MM.1S (cell line): ENCODE measurements at places on chromosomes 4 and X.

GRCh38 chrX:51737091-51737490 lies 6.2 kb upstream of the GSPT2 start:
- no peak for DNase-seq
- H3K4me3 ChIP-seq = no peak overlapping the region
- no peaks in the 10 kb centered on the region for H3K27me3 ChIP-seq
- H3K4me1 ChIP-seq = no peaks in the 10 kb centered on the region
- no peak overlapping the region for H3K27ac ChIP-seq
- no peaks in the 10 kb centered on the region for H3K36me3 ChIP-seq

GRCh38 chr4:160202802-160203201 lies 1099.9 kb downstream of the RAPGEF2 start:
- no peak overlapping the region for H3K4me3 ChIP-seq
- H3K4me1 ChIP-seq = no peaks in the 10 kb centered on the region
- DNase-seq = no peak

DNA sequence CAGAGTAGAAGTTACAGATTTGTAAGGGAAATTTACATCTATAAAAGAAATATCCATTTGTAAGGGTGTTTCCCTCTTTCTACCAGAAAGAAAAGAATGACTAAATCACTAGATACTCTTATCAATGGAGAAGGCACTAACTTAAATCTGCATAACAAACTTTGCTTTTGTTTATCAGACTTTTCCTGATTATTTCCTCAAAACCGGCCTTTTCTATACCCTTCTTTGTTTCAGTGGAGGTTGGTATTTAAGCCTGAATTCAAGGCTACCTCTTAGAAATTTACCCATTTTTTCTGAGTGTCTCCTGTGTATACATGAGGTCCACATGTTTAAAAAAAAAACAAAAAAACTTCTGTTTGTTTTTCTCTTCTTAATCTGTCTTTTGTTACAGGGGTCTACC lies 80.4 kb upstream of the GRPR start:
- H3K27ac ChIP-seq = no peak overlapping the region
- no peak overlapping the region for H3K4me3 ChIP-seq
- H3K4me1 ChIP-seq = no peaks in the 10 kb centered on the region
- H3K27me3 ChIP-seq = no peaks in the 10 kb centered on the region

- no peaks in the 10 kb centered on the region for H3K36me3 ChIP-seq
- H3K27me3 ChIP-seq = no peaks in the 10 kb centered on the region
- H3K4me1 ChIP-seq = no peaks in the 10 kb centered on the region
- no peak overlapping the region for H3K4me3 ChIP-seq
Measured at GRCh38 chr4:54498661-54499111, 159.1 kb upstream of the KIT start.

GRCh38 chr4:11155208-11155867 lies 273.4 kb downstream of the HS3ST1 start:
- no peaks in the 10 kb centered on the region for H3K27me3 ChIP-seq
- H3K27ac ChIP-seq = no peak overlapping the region
- no peak for DNase-seq
- no peaks in the 10 kb centered on the region for H3K36me3 ChIP-seq

DNA sequence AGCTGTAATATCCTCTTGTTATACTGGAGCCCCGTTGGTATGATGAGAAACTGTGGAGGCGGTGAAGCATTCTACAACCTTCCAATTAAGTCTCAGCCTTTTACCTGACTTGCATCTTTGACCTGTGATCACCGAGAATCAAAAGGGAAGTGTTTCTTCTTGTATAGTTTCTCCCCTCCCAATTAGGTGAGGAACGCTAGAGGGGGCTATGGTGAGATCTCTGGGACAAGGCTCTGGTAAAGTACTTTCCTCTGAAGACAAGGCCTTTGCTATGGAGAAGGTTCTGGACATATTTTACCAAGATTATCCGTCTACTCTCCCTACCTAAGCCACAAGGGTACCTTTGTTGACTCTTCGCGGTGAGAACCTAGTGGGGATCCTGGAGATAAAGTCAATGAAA lies 111.3 kb downstream of the CBLL2 start:
- H3K36me3 ChIP-seq = no peaks in the 10 kb centered on the region
- H3K27me3 ChIP-seq = no peaks in the 10 kb centered on the region
- DNase-seq = no peak
- no peak overlapping the region for H3K27ac ChIP-seq

- H3K4me3 ChIP-seq = no peak overlapping the region
- DNase-seq = no peak
- no peak overlapping the region for H3K27ac ChIP-seq
- H3K36me3 ChIP-seq = no peaks in the 10 kb centered on the region
Measured at GRCh38 chr4:3611778-3612177, 79.6 kb upstream of the LRPAP1 start.

- no peak overlapping the region for H3K4me3 ChIP-seq
- no peak for DNase-seq
- H3K27ac ChIP-seq = no peak overlapping the region
- no peaks in the 10 kb centered on the region for H3K36me3 ChIP-seq
- H3K27me3 ChIP-seq = no peaks in the 10 kb centered on the region
- H3K4me1 ChIP-seq = no peaks in the 10 kb centered on the region
Measured at GRCh38 chrX:5807181-5807580, 421.5 kb downstream of the NLGN4X start.

DNA sequence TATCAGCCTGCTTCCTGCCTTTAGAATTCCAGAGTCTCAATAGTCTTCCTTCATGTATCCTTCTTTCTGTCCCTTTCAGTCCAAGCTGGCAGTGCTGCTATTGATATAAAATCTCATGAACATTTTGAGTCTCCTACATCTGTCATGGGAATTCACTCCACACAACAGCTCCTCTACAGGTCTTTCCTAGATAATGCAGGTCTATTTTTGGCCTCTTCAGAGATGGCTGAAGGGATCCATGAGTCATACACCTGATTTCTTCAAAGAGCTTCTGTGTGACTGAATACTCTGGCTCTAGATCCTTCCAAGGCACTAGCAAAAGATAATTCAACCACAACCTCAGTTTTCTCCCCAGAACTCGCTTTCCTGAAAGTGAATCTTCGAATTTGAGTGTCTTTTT lies 115.4 kb downstream of the STPG2 start:
- no peak for DNase-seq
- H3K27me3 ChIP-seq = no peaks in the 10 kb centered on the region
- no peaks in the 10 kb centered on the region for H3K4me1 ChIP-seq
- no peak overlapping the region for H3K27ac ChIP-seq
- H3K4me3 ChIP-seq = no peak overlapping the region
- H3K36me3 ChIP-seq = no peaks in the 10 kb centered on the region

DNA sequence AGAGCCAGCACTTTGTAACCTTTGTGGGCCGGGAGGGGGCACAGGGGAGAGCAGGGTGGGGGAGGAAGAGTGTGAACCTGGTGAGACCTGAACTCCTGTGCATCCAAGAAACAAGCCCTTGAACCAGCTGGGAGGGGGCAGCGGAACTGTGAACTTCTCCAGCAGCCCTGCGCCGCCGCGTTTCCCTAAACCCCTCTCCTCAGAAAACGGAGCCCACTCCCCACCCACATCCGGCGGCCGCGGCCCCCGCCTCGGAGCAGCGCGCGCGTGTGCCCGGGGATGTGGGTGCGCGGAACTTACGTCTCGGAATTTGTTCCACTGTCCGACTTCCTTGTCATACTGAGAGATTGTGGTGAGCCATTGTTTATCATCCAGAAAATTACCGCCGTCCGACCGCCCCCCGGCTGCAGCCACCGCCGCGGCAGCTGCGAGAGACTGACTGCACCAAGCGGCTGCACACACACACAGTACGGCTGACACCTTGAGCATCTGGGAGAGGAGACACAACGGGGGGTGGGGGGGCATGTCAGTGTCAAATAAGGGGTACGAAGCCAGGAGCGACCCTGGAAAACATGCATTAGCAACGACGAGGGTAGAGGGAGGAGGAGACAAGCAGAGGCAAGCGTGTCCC lies 494 bp downstream of the SPOCK3 start:
- H3K4me3 ChIP-seq = peak overlapping the region; percentile 46
- no peaks in the 10 kb centered on the region for H3K36me3 ChIP-seq
- no peaks in the 10 kb centered on the region for H3K27me3 ChIP-seq
- no peaks in the 10 kb centered on the region for H3K4me1 ChIP-seq
- no peak overlapping the region for H3K27ac ChIP-seq

- no peak overlapping the region for H3K4me3 ChIP-seq
Measured at GRCh38 chr4:173450281-173450680, 51.4 kb upstream of the SCRG1 start.

GRCh38 chr4:14853176-14853943 lies 148.9 kb upstream of the CPEB2 start:
- no peak overlapping the region for H3K27ac ChIP-seq
- H3K27me3 ChIP-seq = no peaks in the 10 kb centered on the region
- no peak for DNase-seq
- no peak overlapping the region for H3K4me3 ChIP-seq

- H3K27me3 ChIP-seq = no peaks in the 10 kb centered on the region
- DNase-seq = no peak
- H3K36me3 ChIP-seq = no peaks in the 10 kb centered on the region
- H3K4me3 ChIP-seq = no peak overlapping the region
- no peaks in the 10 kb centered on the region for H3K4me1 ChIP-seq
Measured at GRCh38 chr4:90718931-90719330, 591.7 kb downstream of the CCSER1 start.

DNA sequence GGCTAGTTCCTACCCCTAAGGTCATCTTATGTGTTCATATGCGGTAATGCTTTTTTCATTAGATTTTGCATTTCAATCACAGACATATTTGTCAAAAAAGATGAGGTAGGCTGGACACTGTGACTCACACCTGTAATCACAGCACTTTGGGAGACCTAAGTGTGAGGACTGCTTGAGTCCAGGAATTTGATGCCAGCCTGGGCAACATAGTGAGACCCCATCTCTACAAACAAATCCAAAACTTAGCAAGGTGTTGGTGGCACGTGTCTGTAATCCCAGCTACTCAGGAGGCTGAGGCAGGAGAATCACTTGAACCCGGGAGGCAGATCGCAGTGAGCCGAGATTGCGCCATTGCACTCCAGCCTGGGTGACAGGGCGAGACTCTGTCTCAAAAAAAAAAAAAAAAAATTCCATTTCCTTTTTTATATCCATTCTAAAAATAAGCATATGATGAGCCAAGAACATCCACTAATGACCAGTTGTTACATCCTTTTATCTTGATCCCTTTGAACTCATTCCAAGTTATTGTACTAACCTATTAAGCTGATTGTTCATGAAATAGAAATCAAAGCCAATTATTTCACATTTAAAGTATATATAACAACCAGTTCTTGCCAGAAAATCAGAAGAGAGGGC lies 23.4 kb downstream of the PGAM4 start:
- H3K4me3 ChIP-seq = no peak overlapping the region
- H3K36me3 ChIP-seq = no peaks in the 10 kb centered on the region
- H3K4me1 ChIP-seq = 0 out of 2 replicates have a peak, but pooled peaks cover 2% of the 10 kb centered on the region
- DNase-seq = no peak

- H3K36me3 ChIP-seq = peaks cover 5% of the 10 kb centered on the region
- peak overlapping the region; percentile 65 for H3K27ac ChIP-seq
- no peaks in the 10 kb centered on the region for H3K27me3 ChIP-seq
- H3K4me1 ChIP-seq = peaks cover 3% of the 10 kb centered on the region
Measured at GRCh38 chr4:2962614-2963174, 512 bp downstream of the NOP14 start.

DNA sequence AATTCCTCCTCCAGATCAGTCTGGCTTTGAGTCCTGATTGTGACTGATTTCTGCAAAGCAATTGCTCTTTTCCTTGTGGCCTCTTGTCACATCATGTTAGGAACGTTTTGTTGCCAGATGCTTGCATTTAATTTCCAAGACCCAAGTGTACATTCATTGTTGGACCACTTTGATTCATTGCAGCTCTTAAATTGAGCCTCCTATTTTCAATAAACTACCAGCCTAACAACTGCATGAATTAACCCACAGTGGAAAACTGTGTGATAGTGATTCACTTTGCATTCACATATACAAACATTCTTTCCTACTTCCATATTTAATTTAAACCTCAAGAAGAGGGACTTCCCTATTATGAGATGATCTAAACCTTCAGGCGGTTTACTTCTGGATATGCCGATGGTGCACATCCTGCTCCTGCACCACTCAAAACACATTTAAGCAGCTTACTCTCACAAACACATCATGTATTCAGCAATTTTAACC lies 118.4 kb downstream of the AFF1 start:
- no peak overlapping the region for H3K4me3 ChIP-seq
- peak overlapping the region; percentile 51; the same call in 1 of the 2 replicates for H3K27ac ChIP-seq
- no peak for DNase-seq
- no peaks in the 10 kb centered on the region for H3K27me3 ChIP-seq
- H3K4me1 ChIP-seq = peaks cover 37% of the 10 kb centered on the region

DNA sequence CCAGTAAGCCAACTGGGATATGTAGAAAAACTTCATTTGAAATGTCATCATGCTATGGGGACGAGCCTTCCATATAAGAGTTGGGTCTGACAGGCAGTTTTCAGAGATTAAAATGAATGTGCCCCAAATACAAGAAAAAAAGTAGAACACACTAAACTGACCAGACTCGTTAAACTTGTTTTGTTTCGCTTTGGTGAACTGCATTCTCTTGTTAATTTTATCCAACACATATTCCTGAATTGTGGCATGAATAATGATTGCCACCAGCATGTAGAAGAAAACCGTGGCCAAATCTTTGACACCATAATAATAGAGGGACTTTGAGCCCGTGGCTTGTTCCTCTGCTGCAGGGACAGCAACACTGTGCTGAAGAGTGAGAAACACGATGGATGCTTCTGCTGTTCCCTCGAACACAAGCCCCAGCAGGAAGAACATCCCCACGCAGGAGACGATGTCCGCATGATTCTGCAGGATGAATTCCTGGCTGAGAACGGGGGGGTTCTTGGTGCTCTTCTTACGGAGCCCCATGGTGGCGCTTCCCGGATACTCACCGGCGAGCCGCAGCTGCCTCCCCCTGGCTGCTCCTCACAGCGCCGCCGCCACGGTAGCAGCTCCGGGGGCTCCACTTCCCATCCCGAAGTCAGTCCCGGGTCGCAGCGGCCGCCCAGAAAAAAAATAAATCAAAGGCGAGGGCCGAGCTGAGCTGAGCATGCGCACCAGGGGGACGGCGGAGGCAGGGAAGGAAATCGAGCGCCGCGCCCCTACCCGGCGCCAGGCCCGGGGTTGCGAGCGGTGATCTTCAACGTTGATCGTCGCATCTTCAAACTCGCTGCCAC lies at the start of gene TRAM1L1:
TSS of gene TRAM1L1 (minus strand) at position 711 of the 836 bp plus-strand sequence. CDS start at position 528, 183 bp downstream.
- DNase-seq = no peak
- H3K36me3 ChIP-seq = no peaks in the 10 kb centered on the region
- H3K4me1 ChIP-seq = no peaks in the 10 kb centered on the region
- H3K27me3 ChIP-seq = no peaks in the 10 kb centered on the region
- H3K27ac ChIP-seq = no peak within 1 kb of the TSS
- H3K4me3 ChIP-seq = no peak within 1 kb of the TSS

DNA sequence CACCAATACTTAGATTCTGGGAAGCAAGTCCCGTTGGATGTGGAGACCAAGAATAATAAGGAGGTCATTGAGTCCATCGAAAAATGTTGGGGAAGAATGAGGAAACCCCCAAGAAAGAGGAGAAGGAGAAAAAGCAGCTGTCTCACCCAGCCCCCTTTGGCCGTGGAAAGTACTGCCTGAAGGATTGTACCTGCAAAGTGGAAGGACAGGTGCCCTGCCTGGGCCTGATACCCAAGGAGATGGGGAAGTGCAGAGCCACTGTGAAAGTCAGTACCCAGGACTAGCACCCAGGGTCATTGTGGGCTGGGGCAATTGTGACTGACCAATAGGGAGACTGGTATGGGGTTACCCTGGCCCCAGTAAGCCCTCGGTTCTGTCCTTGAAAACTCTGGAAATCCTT lies 13.8 kb upstream of the CFAP299 start:
- DNase-seq = no peak
- H3K4me3 ChIP-seq = no peak overlapping the region
- H3K27me3 ChIP-seq = no peaks in the 10 kb centered on the region
- no peaks in the 10 kb centered on the region for H3K4me1 ChIP-seq
- H3K36me3 ChIP-seq = no peaks in the 10 kb centered on the region
